ENCODE measurements at places on chromosomes 12 and 14.
A peak's percentile ranks its signal among the peaks of the same experiment; 100 is the strongest.

- no peak for DNase-seq
These were observed 22.7 kb upstream of the PPP2R5C start for GRCh38 chr14:101738703-101739320.

DNA sequence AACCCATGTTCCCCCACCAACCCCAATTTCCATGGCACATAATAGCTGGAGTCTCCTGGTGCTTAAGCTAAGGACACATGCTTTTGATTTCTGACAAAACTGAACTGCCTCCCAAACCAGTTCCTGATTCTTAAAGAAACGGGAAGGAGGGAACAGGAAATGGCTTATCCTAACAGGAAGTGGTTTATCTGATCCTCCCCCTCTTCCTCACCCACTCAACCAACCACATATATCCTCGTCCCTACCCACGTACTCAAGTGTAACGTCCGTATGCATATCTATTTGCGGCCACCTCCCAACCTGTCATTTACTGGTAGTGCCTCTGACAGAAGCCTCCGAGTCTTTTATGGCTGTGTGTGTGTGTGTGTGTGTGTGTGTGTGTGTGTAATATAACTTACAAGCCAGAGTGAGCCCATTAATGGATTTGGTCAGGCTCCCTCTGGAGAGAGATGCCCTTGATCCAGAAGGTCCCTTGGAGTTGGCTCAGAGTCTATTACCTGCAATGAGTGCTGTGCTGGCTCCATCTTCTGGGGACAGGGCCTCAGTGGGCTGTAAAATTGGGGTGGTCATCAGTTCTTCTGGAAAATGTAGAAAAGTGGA lies 7.7 kb downstream of the DAZAP2 start:
- DNase-seq, result no peak

GRCh38 chr14:73745571-73746519 lies 31.7 kb upstream of the PNMA1 start:
- DNase-seq, result no peak

GRCh38 chr12:24246934-24247333 lies 297.5 kb upstream of the SOX5 start:
- no peak for DNase-seq

DNA sequence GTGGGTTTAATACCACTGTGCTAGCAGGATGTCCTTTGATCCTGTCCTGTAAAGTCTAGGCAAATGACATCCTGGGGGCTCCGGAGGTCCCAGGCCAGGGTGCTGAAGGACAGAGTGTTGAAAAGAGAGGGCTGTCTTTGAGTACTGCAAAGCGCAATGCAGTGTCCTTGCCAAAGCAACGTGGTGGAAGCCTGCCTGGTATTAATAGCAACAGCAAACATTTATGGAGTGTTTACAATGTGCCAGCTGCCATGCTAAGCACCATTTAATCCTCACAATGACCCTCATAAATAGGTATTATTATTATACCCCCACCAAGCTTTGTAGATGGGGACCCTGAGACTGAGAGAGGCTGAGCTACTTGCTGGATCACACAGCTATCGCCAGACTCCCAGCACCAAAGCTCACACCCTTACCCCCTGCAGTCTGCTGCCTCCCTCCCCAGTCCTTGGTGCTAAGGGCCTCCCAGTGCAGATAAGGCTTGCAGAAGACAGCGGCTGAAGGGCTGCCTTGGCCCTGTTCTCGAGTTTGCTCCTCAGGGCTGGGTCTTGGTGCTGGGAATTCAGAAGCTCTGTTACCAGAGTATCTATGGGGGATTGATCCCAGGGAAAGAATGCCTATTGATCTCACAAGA lies 427.7 kb downstream of the FUT8 start:
- DNase-seq, result no peak

DNA sequence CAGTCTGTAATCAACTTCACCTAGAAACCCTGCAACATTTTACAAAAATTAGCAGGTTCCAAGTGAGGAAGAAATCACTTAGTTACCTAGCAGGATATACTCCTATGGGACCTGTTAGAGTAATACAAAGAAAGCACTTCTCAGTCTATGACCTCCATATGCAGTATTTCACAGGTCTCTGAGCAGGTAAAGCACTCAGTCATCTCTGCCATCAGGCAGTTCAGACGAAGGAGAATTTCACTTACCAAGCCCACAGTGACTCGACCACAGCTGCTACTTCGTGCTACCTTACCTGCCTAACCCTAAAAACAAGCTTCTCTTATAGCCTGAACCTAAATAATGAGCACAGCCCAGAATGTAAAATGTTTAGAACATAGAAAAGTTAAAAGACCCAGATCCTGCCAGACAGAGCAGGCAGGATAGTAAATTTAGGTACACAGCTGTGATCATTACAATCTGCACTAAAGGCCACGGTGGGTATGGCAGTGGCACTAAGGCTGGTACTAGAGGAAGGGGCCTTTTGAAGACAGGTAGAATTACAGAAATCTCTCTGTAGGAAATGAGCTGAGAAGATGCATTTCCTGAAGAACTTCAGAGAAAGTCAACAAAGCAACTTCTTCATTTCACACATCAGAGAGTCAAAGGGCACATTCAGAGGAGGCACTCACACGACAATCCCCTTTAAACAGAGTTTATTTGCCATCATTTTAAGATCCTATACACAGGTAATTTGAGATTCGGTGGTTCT lies 35.7 kb downstream of the DCAF5 start:
- DNase-seq, result no peak

GRCh38 chr12:49345825-49346658 lies 646 bp upstream of the DNAJC22 start:
- DNase-seq, result no peak

DNA sequence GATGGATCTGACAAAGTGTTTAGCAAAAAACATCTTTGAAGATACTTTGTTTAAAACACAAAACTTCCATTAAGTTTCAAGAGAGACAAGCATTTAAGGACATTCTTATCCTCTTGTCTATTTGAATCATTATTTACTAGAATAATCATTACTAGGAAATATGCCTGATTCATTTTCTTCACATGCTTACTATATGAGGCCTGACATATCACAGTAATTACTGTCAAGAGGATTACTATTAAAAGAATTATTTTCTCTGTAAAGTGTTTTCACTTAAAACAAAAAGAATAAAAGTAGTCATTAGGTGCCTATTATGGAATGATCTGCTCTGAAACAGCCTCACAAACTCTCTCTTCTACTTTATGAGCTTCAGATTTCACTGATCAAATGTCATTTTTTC lies 402.1 kb upstream of the MGAT4C start:
- DNase-seq, result no peak

- DNase-seq, result no peak
These were observed 13.3 kb downstream of the RNASE3 start for GRCh38 chr14:20904393-20905029.

- no peak for DNase-seq
These were observed 115.7 kb downstream of the PTPRQ start for GRCh38 chr12:80559766-80560165.

DNA sequence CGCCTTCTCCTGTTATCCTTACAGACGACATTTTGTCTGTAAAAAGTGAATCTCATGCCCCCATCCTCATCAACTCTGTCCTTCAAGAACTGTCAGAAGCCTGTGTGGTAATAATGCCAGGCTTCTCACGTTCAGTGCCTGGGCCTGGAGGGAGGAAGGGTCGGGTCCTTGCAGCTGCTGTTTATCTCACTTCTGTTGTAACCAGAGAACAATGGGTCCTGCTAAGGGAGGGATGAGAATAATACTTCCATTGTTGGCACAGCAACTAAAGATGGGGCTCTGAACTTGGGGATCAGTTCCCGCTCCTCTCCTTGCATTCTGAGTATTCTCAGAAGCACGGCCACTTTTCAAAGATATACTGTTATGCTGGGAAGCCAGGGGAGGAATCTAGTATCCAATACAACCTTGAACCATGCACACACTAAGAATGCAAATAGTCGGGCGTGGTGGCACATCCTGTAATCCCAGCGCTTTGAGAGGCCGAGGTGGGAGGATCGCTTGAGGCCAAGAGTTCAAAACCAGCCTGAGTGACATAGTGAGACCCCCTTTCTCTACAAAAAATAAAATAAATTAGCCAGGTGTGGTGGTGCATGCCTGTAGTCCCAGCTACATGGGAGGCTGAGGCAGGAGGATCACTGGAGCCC lies 38.8 kb upstream of the NINJ2 start:
- DNase-seq, result no peak

GRCh38 chr14:93475471-93475870 lies 44.7 kb downstream of the UNC79 start:
- no peak for DNase-seq

DNA sequence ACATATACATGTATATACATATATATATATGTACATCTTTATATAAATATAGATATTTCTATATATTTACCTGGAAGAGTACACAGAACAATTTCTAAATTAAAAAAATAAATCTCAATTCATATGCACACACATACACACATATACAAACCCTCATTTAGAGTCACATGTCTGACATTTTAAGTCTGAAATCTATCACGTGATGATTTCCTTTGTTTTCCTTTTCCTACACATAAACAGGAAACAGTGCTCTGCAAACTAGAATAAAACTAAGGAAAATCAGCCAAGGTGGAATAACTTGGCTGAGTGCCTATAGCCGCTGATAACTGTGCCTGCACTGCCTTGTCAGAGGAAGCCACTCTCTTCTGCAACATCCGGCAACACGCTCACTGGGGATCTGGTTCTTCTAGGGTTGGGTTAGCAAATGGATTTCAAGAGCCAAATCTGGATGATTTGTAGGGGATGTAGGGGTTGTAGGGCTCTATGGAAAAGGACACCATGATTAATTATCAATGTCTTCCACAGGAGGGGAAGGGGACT lies 480.7 kb downstream of the TMEM132D start:
- no peak for DNase-seq

- DNase-seq, result no peak
These were observed 82.0 kb downstream of the BTG1 start for GRCh38 chr12:92063641-92064040.

- no peak for DNase-seq
These were observed 51.9 kb downstream of the ZFP36L1 start for GRCh38 chr14:68740788-68741476.

- DNase-seq, result peak; percentile 64
These were observed 36.7 kb downstream of the TMBIM6 start for GRCh38 chr12:49777800-49778748.

GRCh38 chr12:111453071-111453989 lies 47.6 kb downstream of the SH2B3 start:
- no peak for DNase-seq

DNA sequence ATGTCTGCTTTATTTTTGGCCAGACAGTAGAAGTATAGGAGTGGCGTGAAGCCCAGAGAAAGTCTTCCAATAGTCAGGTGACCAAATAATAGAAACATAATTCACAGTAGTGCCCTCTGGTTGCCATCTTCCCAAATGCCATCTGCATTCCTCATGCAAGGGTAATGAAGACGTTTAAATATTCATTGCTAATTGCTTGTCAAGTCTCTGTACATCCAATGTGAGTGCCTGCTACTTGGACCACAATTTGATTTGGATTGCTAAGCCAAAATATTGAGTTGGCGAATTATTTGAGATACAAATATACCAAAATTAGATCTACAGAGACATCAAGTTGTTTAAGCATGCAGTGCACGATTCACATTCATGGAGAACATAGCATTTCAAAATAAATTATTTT lies 402.7 kb downstream of the SOX5 start:
- no peak for DNase-seq

DNA sequence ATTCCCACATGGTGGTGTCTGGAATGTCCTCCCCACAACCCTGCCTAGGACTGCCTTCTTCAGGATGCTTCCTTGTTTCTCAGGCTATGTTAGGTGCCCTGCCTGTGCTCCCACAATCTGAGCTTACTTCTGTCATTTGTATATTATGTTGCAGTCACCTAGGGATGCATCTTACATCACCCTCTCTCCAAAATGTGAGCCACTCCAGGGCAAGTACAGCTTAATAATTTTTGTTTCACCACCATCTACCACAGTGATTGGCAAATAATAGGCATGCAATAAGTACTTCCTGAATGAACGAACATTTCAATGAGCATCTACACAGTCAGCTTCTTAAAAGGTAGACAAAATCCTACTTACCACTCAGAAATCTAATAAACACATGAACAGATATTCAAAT lies 37.6 kb downstream of the ZFYVE26 start:
- no peak for DNase-seq

DNA sequence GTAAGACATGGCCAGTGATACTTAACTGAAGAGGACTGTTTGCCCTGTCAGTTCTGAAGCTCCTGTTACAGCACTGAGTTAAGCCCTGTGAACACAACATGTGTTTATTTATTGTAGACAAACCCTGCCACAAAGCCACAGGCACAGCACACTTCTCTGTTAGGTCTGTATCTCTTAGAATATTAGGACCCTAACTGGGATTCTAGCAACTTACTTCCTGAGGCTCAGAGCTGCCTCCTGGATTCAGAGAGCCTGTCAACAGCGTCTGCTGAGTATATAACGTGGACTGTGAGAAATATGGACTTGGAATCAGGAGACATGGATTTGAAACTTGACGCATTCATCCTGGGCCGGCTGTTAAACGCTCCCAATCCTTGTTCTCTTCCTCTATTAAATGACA lies 135.0 kb upstream of the HIF1A start:
- DNase-seq, result no peak

DNA sequence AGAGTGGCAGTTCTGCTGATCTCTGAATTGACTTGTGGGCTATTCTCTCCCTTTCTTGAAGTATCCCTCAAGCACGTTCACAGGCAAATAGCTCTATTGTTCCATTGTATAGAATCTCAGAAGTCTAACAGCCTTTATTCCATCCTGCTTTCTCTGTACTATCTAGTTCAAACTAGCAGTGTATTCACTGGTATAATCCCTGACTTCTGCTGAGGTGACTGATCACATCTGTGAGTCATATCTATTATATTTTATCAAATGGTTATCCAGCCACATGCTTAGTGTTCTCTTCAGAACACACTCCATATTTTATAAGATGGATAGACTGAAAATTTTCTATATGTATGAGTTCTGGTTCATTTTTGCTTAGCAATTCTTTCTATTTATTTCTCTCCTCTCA lies 866.1 kb downstream of the C12orf50 start:
- no peak for DNase-seq

DNA sequence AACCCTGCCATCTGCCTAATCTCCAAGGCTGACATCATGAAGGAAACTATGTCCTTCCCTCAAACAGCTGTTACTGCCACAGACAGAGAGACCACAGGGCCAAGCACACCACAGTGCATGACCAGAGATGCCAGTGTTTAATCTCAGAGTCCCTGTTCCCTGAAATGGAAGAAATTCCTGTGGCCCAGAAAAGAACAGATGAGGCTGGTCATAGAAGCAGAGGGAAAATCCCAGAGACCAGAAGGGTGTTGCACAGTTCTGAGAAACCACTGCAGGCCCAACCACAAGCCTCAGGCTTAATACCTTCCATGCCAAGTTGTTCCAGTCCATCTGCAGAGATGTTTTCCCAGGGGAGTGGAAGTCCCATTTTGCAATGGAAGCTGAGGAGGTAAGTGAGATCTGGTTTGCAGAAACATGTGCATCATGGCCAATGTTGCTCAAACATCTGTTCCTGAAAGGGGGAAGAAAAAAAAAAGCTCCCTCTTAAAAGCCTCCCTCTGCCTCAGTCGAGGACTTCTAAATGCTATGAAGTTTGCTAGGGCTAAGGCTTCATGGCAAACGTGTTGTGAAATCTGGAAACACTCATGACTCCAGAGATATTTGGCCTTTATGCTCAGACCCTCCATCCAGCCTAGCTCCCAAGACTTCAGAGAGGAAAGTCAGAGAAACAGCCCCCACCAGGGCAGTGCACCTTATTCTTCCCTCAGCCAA lies 98.6 kb downstream of the SCARB1 start:
- no peak for DNase-seq

Data from activated T-helper 1 cell treated with Interleukin-2 at 50 U/mL for 16 hours (primary cell).